ENCODE measurements at places on chromosomes 11 and 22.

DNA sequence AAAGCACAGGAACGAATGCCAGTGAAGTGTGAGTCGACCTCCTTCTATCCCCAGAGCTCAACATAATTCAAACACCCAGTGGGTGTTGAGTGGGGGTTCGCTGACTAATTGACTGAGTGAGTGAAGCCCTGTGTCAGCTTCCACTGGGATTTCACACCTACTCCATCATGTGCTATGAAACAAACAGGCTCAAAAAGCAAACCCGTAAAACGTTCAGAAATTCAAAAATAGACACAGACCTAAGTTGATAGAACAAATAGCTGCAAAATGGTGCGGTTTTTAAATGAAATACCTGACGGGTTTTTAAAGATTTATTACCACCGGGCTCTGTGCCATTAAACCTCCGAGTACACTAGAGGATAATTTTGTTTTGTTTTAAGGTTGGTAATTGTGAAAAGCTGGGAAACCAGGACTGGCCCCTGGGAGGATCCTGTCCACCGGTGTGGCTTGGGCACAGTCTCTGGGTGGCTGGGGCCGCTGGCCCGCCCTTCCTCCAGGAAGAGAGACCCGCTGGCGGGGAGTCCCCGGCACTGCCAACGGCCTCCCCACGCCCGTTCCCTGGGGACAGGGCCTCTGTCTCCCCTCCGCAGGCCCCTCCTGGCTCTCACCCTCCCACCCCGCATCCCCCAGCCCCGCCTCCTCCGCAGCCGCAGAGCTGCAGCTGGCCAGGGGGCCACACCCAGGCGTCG is 13.6 kb downstream of the KCNJ5 start:
- DNase-seq, result peak; percentile 46

GRCh38 chr22:42961810-42962209 is 53.1 kb downstream of the PACSIN2 start:
- no peak for DNase-seq

GRCh38 chr11:1017269-1018005 is 19.1 kb downstream of the MUC6 start:
- DNase-seq, result no peak

GRCh38 chr11:17014321-17014832 is at the start of gene PLEKHA7:
Gene PLEKHA7 (minus strand): TSS chr11:17014414. CDS start chr11:17014401, 13 bp downstream.
- DNase-seq, result peak; percentile 14

GRCh38 chr11:837990-838307 is 4.4 kb downstream of the POLR2L start:
- DNase-seq, result no peak

DNA sequence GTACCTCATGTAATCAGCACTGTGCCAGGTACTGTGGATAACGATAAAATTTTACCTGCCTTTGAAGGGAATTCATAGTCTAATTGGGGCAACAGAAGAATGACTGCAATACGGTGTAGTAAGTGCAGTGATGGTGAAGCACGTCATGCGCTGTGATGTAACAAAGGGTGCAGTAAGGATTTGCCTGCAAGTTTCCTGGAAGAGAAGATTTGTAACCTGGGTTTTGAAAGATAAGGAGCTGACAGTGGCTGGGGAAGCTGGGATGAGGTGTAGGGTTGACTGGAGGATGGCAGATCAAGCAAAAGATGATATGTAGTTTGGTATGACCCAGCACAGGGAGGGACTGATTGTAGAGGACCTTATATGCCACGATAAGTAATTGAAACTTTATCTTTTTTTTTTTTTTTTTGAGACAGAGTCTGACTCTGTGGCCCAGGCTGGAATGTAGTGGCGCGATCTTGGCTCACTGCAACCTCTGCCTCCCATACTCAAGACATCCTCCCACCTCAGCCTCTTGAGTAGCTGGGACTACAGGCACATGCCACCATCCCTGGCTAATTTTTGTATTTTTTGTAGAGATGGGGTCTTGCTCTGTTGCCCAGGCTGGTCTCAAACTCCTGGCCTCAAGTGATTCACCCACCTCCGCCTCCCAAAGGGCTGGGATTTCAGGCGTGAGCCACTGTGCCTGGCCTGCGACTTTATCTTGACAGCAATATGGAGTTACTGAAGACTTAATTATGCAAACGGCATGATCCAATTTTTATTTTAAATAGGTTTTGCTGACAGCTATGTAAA is 11.3 kb downstream of the SDHD start:
- DNase-seq, result no peak
